ENCODE measurements at places on chromosomes 16 and 17. TPM values are rescaled to one million over a fixed set of nuclear protein-coding genes. Genes with fewer than 3 reads are reported as not detected.

DNA sequence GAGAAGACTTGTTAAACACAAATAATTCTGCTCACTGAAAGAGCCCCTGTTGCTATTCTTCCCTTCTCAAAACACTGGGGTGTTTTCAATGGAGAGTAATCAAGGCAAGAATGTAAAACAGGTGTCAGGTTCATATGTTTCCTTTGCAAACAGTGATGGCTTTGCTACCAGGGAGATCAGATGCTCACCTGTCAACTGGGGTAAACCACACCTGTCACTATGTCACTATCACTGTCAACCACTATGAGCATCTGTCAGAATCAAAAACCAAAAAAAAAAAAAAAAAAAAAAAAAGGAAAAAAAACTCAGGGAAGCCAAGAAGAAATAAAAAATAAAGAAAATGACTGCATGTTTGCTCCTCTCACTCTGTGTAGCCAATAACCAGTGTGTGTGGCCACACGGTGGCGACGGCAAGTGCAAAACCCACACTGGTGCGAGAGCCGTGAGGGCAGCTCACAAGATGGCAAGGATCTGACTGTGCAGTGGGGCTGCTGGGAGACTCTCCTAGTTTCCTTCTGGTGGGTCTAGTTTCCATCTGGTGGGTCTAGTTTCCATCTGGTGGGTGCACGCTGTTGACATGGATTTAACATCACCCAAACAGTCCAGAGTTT, 22.7 kb downstream of the USP22 start:
- no peak for DNase-seq

- no peak for DNase-seq
Measured at GRCh38 chr16:31767267-31767666, 106.3 kb upstream of the ZNF267 start.

GRCh38 chr17:49687878-49688491, 10.1 kb upstream of the SPOP start:
- DNase-seq: peak; percentile 30

CDH8 gene
- total RNA-seq: not detected

TBC1D3C gene
- total RNA-seq: 0.69 TPM

- no peak for DNase-seq
Measured at GRCh38 chr17:66849851-66850580, 15.1 kb downstream of the CACNG5 start.

TP53TG3F gene
- 0.29 TPM for total RNA-seq

DNA sequence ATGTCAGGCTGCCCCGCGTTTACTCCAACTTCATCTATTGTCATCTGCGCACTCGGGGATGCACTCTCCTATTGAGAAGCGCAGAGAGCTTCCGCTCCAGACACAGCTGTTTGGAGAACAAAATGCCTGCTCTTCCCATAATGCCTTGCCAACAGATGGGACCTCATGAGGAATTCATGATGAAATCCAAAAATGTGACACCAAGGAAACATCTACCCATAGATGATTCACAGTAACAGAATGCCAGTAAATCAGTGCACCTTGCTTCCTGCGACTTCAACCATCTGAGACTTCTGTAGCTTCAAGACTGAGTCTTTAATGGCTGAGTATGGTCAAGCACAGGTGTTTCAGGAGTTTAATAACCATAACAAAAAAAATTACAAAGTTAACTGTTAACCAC, 1144.9 kb upstream of the GOT2 start:
- DNase-seq: no peak

TPPP3 gene
- total RNA-seq: 0.71 TPM

RSKR gene
- 11.4 TPM for total RNA-seq

- peak; percentile 19 for DNase-seq
Measured at GRCh38 chr16:81366316-81366932, 51.7 kb downstream of the GAN start.

SOX15 gene
- total RNA-seq: not detected

DNA sequence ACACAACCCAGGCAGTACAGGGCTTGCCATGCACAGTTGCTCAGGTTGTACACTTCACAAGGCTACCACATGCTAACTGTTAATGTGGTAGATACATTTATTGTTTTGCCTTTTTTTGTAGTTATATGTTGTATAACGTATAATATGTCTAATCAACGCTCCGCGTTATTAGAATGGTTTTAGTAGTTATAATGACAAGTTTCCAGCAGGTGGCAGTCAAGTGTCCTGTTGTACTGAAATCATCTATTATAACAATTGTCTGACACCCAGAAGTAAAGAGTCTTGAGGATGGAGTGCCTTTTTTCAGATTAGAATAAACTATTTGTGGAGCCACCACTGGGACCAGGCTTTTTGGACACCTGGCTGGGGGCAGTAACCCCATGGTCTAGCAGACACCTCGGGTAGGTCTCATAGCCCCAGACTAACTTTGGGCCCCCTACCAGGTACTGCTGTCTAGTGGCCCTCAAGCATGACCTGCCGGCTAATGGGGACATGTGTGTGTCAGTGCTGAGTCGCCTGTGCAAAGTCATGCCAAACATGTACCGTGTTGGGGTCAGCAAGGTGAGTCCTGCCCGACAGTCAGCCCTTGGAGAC, 32.8 kb downstream of the MYO15A start:
- peak; percentile 35 for DNase-seq

GLIS2 gene
- total RNA-seq: 0.46 TPM

GPR179 gene
- total RNA-seq: 0.11 TPM

DNA sequence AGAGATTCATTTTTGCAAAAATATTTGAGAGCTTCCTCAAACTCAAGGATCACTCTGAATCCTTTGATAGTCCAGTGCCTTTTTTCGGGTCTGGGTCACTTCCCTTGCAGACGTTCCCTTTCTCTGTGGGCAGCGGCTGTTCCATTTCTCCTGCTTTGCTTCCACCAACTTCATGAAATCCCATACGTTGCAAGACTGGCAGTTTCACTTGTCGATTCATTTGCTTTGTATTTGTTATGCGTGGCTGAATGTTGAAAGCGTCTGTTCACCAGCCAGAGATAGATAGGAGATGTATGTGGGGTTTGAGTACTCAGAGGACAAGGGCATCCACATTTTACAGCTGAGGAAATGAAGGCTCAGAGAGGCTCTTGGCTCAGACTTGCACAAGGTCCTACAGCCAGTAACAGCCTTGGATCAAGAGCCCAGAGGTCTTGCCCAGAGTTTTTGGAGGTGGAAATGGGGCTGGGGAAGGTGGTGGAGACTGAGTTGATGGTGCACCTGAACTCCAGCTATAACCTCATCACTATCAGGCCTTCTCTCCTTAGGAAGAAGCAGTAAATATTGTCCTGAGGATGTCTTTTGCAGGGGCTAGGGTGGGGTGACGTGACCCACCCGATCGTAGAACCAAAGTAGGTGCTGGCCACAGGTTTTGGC, 1.3 kb upstream of the CCDC102A start:
- no peak for DNase-seq

DNA sequence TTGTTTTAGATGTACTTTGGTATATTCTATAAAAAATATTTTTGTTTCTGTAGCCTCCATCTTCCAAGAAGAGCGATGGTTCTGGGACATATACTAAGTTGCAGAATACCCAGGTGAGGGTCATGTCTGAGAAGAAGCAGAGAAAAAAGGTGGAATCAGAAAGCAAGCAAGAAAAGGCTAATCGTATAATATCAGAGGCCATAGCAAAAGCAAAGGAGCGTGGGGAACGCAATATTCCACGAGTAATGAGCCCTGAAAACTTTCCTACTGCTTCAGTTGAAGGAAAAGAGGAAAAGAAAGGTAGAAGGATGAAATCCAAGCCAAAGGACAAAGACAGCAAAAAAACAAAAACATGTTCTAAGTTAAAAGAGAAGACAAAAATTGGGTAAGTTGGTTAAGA, 154.6 kb downstream of the CHD9 start:
- no peak for DNase-seq

- DNase-seq: no peak
Measured at GRCh38 chr16:79434771-79435170, 165.8 kb downstream of the MAF start.

RHBDL3 gene
- total RNA-seq: 0.57 TPM

- DNase-seq: no peak
Measured at GRCh38 chr17:29665481-29665810, 42.7 kb upstream of the CORO6 start.

GRCh38 chr17:41559548-41559947, 12.3 kb downstream of the KRT9 start:
- peak; percentile 34 for DNase-seq

- DNase-seq: peak; percentile 20
Measured at GRCh38 chr17:70357190-70357589, 187.9 kb downstream of the KCNJ2 start.
